ENCODE measurements at places on chromosomes 6 and 20.

GRCh38 chr6:124670801-124671200, 291.4 kb upstream of the RNF217 start:
- no peak for DNase-seq

DNA sequence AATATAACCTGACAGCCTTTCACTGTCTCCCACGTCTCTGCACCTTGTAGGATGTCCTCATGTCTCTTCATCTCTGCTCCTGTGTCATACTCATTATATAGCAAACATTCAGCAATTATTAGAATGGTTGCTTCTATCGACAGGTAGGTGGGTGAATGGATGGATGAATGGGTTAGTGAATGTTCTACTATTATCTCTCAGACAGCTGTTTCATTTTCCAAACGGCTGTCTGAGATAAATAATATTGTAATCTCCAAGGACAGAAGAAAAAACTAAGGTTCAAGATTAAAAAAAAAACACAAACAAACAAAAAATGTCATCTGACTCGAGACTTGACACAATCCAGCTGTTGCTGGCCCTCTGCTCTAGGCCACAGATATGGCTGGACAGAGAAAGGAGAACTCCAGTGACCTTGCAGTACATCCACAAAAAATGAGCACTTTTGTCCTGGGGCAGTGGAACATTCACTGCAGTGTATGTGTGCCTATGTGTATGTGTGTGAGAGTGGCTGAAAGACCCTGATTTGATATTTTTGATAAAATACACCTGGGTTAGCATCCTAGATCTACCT, 2.1 kb downstream of the HNF4A start:
- DNase-seq = no peak

GRCh38 chr6:113871975-113872374, 14.8 kb downstream of the MARCKS start:
- DNase-seq = no peak

- no peak for DNase-seq
Measured at GRCh38 chr6:109453594-109454495, 1.7 kb downstream of the MICAL1 start.

GRCh38 chr20:60214901-60215815, 256.9 kb downstream of the CDH26 start:
- no peak for DNase-seq

GRCh38 chr6:156174031-156174890, 602.9 kb upstream of the ARID1B start:
- DNase-seq = no peak

DNA sequence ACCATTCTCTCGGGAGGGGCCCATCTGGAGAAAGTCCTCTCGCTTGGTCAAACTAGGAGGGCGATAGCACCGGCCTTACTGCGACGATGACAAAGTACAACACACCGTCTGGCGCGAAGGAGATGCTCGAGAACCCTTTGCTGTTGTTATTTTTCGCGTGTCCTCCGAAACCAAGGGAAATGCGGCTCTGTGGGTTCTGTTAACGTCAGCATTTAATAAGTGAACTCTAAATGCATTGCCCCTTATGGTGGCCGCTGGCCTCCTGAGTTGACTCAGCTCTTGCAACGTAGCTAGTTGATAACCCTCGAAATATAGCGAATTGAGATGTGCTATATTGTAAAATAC, 577 bp upstream of the SCAND1 start:
- no peak for DNase-seq

DNA sequence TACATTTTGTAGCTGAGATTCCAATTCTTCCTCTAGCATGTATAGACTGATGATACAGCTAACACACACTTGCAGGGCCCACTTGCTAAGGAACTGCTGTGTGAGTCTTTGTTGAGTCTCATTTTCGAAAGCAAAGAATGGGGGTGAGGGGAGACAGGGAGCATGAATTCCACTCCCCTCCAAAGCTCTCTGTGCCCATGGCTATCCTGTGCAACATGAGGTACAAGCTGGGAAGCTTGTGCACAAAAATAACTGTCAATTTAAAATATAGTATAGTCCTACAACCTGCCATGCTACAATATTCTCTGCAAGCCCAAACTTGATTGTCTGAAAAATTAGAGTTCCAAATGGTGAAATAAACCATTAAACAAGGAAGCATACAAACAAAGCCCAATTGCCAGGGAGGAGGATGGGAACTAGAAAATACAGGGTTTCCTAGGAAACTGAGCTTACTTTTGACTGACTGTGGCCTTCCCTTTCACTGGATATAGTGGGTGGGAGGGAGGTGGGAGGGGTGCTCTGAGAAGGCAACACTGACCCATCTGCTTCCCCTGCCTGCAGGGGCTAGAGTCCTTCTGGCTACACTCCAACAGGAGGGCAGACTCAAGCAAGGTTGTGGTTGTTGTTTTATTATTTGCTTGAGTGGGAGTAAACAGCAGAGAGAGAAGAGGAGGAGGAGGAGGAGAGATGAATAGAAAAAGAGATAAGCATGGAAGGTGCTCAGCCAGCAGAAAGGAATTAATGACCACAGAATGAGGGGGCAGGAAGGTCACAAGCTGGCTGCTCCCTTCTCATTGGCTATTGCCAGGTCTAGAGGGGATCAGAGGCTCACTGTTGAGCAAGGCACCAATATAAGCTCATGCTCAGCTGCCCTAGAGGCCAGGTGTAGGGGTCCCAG, 84.6 kb downstream of the FYN start:
- DNase-seq = no peak
